ENCODE measurements at places on chromosomes 5 and 9. TPM values are rescaled to one million over a fixed set of nuclear protein-coding genes. Genes with fewer than 3 reads are reported as not detected.

DNA sequence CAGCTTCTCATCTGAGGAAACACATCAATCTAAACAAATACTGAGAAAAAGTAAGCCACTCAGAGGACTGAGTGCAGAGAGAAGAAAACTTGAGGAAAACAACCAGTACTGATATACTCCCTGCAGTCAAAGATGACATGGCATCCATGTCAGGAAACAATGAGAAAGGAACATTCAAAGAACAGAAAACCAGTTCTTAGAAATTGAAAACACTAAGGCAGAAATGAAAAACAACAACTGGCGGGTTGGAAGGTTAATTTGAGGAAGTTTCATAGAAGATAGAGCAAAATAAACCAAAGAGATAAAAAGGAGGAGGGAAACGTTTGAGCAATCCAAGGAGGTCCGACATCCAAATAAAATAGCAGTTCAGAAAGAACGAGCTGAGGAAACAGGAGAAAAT lies 475.2 kb downstream of the HINT1 start:
- no peak for DNase-seq
- peaks cover 1% of the 10 kb centered on the region for H3K4me1 ChIP-seq
- H3K4me3 ChIP-seq = no peak overlapping the region

Gene SPINK6
- total RNA-seq = not detected

GRCh38 chr9:116074658-116075057 lies 78.9 kb upstream of the PAPPA start:
- no peak overlapping the region for H3K27ac ChIP-seq
- H3K36me3 ChIP-seq = no peaks in the 10 kb centered on the region
- no peak for DNase-seq

GRCh38 chr5:144487761-144488160 lies 317.1 kb downstream of the KCTD16 start:
- peaks cover 16% of the 10 kb centered on the region for H3K36me3 ChIP-seq
- no peak overlapping the region for H3K4me3 ChIP-seq
- no peaks in the 10 kb centered on the region for H3K27me3 ChIP-seq
- peak overlapping the region; percentile 84 for H3K27ac ChIP-seq
- DNase-seq = no peak

GRCh38 chr5:177302354-177303110 lies 987 bp downstream of the RAB24 start:
- H3K4me3 ChIP-seq = peak overlapping the region; percentile 92
- H3K4me1 ChIP-seq = peaks cover 24% of the 10 kb centered on the region
- H3K36me3 ChIP-seq = peaks cover 4% of the 10 kb centered on the region
- DNase-seq = no peak
- no peaks in the 10 kb centered on the region for H3K27me3 ChIP-seq
